ENCODE measurements at places on chromosomes 7 and 10.

- no peak for DNase-seq
Observed at GRCh38 chr7:5636446-5636835, 145.0 kb downstream of the RNF216 start.

- no peak for DNase-seq
Observed at GRCh38 chr10:10007957-10008356, 1009.7 kb upstream of the CELF2 start.

GRCh38 chr7:158453663-158454062 is 134.0 kb downstream of the PTPRN2 start:
- DNase-seq = no peak

GRCh38 chr7:74587435-74588126 is 69.9 kb upstream of the GTF2I start:
- peak; percentile 19 for DNase-seq

GRCh38 chr7:28062197-28062991 is 118.2 kb downstream of the JAZF1 start:
- peak; percentile 58 for DNase-seq

DNA sequence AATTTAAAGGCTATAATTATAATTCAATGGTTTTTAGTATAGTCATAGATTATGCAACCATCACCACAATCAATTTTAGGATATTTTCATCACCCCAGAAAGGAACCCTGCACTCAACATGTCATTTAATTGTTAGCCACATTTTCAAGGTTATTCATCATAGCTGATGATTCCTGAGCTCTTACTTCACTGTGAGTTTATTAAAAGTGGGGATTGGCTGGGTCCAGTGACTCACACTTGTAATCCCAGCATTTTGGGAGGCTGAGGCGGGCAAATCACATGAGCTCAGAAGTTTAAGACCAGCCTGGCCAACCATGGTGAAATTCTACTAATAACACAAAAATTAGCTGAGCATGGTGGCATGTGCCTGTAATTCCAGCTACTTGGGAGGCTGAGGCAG is 787 bp downstream of the CCL26 start:
- DNase-seq = no peak

DNA sequence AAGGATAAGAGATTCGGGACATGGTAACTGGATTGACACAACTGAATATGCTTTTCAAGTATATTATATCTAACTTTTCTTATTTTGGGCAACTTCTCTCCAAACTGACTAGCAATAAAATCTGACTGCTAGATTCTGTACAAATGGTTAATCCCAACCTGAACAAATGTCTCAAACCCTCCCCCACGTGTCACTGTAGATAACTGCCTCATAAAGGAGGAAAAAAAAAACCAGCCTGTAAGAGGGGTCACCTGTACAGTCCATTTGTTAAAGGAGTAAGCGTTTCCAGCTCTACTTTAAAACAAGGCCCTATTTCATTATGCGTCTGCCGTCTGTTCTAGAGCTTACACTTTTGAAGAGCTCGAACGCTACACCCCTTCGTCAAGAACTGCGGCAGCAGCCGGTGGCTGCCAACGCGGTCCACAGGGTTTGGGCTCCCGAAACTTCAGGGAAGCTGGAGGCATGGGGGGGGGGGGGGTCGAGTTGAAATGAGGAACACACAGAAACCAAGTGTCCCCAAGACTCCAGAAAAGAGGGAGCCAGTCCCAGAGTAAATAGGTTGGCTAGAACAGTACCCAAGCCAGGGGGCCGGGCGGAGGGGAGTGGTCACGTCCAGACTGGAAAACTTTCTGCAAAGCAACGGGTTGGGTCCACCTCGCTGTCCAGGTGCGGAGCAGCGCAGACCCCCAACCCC is 492 bp downstream of the COG5 start:
- no peak for DNase-seq

GRCh38 chr10:125023862-125024496 is 82.1 kb downstream of the ZRANB1 start:
- DNase-seq = no peak

- no peak for DNase-seq
Observed at GRCh38 chr10:24465124-24465874, 256.4 kb downstream of the KIAA1217 start.

- DNase-seq = peak; percentile 23
Observed at GRCh38 chr10:95513941-95514392, 47.2 kb downstream of the SORBS1 start.

GRCh38 chr10:110352930-110353243 is 48.2 kb upstream of the SMNDC1 start:
- no peak for DNase-seq

- no peak for DNase-seq
Observed at GRCh38 chr7:47664650-47665195, 82.8 kb upstream of the TNS3 start.

GRCh38 chr10:104128214-104128613 is 6.2 kb downstream of the SFR1 start:
- DNase-seq = no peak

DNA sequence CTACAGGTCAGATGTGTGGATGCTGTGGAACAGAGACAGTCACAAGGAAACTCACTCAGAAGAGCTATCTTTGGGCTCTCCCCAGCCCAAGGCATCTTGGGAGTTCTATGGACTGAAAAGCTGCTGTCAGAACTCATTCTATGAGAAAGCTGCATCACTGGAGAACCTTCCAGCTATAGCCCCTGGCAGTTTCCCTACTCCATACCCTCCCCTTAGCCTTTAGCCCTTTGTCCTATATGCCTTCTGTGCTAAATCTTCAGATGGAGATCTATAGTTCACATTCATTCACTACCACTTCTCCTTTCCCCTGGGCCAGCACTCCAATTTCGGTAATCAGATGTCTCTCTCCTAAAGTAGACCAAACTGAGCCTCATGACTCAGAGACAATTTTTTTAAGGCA is 6.9 kb downstream of the WNT8B start:
- no peak for DNase-seq

DNA sequence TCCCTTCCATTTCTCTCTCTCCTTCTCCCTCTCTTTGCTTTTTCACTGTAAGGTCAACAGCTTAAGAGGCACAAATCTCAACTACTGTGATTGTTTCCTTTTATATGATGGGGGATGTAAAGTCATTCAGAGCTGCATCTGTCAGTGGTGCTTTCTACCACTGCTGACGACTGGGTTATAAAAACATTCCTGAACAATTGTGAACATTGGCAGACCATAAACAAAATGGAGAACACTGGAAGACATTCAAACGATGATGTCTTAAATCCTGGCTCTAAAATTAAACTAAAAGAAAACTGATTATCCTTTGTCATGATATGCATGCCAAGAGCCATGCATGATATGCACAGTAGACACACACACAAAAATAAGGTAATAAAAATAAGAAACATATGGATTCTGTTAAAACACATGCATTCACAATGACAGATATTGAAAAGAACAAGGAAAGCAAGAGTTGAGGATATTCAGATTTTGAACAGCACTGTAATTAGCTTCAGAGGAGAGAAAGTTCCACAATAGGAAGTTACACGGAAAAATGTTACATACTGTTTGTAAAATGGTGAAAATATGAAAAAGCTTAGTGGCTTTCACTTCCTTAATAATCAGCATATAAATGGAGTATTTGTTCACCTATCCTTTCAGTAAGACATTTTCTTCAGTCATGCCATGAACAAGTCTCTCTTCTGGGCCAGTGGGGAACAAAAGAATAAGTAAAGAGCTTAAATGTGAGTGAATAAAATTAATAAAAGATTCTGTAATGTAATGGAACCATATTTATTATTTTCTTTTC is 89.2 kb downstream of the RNLS start:
- no peak for DNase-seq

GRCh38 chr10:30349967-30350735 is 1.1 kb upstream of the MTPAP start:
- no peak for DNase-seq

DNA sequence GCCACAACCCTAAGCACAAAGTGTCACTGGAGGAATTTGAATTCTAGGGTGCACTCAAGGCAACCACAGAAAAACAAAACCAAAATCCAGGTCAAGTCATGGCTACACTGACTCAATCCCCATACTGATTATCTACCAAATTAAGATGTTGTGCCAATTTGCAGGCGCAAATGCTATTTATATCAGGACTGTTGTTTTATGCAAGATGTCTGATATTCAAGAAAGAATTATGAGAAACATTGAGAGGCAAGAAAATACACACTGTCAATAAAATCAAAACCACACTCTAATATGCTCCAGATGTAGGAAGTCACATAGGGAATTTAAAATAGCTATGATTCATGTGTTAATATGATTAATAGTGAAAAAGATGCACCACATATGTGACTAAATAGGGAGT is 141.3 kb upstream of the MINDY3 start:
- no peak for DNase-seq

GRCh38 chr7:2527505-2528467 is 8.2 kb downstream of the LFNG start:
- DNase-seq = no peak

GRCh38 chr7:46133751-46134150 is 212.7 kb upstream of the IGFBP3 start:
- DNase-seq = no peak

DNA sequence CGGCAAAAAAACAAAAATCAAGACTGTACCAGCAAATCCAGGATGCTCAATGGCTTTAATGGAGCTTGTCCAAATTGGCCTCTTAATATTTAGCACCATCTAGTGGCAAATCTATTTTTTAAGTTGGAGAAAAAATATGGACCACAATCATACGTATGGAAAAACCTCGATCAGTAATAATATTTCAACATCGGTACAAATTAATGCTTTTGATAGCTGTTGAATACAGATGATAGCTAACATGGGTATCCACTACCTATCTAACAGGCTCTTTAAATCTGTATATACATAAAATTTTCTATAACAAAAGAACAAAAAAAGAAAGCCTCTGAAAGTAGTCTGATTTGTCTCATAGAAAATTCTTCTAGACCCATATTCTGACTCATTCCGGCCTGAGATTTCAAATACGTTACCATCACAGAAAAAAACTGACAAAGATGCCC is 29.2 kb downstream of the COA1 start:
- DNase-seq = no peak

DNA sequence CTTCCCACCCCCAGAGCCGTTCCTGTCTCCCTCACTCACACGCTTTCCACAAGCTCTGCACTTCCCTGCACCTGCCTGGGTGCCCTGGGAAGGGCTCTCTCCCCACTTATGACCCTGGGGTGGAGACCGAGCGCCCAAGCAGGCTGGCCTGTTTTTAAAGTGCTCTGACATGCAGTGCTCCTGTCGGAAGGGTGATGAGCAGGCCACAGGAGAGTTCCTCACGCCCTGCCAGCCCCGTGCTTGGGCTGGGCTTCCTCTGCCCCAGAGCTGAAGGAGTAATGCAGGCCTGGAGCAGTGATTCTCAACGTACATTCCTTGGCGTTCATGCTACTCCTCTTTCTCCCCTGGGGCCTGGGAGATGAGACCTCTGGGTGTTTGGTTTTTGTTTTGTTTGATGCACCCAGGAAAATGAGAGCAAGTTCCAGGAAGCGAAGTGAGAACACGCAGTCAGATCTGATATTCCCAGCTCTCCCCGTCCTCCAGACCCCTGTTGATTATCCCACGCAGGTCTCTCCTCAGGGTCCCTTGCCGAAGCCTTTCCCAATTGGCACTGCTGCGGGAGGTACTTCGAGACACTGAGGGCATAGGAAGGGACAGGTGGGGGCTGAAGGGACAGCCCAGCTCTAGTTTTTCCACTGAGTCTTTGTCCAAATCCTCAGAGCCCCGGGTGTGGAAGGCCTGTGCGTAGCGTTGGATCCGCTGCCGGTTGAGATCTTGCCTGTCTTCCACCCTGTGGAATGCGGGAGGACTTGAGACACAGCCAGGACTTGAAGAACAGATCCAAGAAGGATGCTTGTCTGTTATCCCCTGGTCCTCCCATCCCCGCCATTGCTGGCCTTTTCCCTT is 14.1 kb downstream of the TRPV6 start:
- no peak for DNase-seq

- no peak for DNase-seq
Observed at GRCh38 chr10:110399965-110400933, 95.5 kb upstream of the SMNDC1 start.

GRCh38 chr10:102581981-102582580 is 62.2 kb upstream of the TRIM8 start:
- no peak for DNase-seq

DNA sequence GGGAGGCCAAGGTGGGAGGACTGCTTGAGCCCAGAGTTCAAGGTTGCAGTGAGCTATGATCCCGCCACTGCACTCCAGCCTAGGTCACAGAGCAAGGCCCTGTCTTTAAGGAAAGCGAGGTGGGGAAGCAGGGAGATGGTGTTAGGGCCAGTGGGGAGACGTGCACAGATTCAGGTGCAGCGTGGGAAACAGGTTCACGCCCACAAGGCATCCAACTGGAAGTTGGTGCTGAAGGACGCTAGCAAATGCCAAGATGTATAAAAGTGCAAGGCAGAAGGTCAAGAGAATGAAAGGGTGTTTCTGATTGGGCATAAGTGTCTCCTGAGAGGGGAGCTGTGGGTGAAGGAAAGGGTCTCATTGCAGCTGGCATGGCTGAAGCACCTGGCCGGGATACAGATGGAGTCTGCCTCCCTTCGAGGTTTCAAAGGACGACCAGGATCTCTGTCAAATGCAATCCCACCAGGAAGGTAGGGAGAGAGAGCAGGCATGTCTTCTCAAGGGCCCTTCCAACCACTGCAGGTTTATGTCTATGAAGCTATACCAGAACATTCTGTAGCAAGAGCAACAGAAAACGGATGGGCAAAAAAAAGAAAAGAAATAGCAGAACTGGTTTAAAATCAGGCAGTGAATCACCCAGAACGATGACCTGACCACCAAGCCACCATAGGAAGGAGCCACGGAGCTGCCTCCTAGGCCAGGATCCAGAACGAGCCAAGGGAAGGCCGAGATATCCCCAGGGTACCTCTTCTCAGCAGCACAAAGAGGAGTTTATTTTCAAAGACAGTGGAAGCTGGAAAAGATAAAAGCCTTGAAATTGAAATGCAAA is 43.2 kb downstream of the GSDME start:
- no peak for DNase-seq

DNA sequence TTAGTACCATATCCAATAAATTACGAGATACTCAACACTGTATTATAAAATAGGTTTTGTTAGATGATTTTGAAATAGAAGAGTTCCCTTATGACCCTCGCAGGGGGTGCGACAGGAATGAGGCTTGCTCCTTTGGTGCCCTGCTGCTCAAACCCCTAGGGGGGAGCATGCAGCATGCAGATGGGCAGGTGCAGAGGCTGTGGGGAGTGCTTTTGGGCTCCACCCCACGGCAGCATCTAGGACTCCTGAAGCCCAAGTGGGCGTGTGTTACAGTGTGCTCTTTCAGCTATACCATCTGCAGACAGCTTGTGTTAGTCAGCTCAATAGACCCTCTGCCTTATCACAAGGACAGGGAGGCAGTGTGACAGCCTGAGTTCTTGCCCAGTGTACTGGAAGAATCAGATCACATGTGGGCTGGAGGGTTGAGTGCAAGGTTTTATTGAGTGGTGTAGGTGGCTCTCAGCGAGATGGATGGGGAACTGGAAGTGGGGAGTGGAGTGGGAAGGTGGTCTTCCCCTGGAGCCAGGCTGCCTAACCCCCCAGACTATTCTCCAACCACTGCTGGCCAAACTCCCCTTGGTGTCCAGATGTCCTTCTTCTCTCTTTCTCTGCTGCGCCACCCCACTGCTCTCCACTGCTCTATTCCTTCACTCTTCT is 3.1 kb upstream of the MRC1 start:
- DNase-seq = no peak

- DNase-seq = no peak
Observed at GRCh38 chr7:123602648-123603047, 1.0 kb downstream of the ASB15 start.

Data from nucleus accumbens (tissue), 56 donors.